Activated CD8-positive, alpha-beta memory T cell treated with anti-CD3 and anti-CD28 coated beads for 1 hour (primary cell): ENCODE measurements at places on chromosomes 7 and 10.

- DNase-seq = no peak
Measured at GRCh38 chr10:12287772-12288171, 61.6 kb upstream of the CAMK1D start.

DNA sequence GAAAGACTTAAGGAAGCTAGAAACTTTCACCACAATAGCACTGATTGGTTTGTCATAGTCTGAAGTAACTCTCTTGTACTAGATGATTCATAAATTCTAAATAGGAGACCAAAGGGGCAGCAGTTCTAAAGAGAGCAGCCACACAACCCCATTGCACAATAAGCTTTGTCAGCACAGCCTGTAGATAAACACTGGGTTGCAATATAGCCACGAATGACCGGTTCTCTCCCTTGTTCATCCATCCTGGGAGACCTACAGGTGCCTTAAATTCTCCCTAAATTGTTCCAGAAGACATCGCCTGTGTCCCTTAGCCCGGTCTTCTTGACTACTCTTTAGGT lies 167.0 kb downstream of the SNX13 start:
- DNase-seq = no peak

DNA sequence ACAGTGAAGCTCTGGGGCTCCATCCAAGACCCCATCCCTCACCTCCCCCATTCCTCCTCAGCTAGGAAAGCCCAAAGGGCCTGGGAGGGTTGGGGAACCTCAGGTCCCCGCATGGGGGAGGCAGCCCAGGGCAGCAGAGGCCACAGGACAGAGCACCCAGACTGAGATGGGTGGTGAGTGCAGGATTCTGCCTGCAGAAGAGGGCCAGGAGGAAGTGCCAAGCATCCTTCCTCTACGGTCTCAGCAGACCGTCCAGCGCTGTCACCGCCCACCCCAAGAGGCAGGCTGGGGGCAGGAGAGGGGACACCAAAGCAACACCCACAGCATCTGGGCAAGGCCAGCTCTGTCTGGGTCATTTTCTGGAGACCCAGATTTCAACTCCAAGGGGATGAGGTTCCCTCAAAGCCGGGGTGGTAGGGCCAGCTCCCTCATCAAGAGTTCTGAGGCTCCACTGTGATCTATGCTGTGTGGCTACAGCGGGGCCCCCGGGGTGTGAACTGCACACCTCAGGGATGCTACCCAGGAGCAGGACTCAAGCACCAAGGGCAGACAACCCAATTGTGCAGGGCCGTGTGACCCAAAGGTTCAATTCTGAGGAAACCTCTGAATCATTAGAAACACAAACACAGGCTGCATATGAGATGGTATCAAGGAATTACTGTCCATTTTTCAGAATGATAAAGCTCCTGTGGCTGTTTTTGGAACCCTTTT lies 46.8 kb downstream of the CAMK2B start:
- DNase-seq = no peak

GRCh38 chr10:101214446-101215396 lies 14.5 kb downstream of the LBX1 start:
- DNase-seq = peak; percentile 34

GRCh38 chr10:75073442-75073841 lies 38.0 kb upstream of the SAMD8 start:
- no peak for DNase-seq

DNA sequence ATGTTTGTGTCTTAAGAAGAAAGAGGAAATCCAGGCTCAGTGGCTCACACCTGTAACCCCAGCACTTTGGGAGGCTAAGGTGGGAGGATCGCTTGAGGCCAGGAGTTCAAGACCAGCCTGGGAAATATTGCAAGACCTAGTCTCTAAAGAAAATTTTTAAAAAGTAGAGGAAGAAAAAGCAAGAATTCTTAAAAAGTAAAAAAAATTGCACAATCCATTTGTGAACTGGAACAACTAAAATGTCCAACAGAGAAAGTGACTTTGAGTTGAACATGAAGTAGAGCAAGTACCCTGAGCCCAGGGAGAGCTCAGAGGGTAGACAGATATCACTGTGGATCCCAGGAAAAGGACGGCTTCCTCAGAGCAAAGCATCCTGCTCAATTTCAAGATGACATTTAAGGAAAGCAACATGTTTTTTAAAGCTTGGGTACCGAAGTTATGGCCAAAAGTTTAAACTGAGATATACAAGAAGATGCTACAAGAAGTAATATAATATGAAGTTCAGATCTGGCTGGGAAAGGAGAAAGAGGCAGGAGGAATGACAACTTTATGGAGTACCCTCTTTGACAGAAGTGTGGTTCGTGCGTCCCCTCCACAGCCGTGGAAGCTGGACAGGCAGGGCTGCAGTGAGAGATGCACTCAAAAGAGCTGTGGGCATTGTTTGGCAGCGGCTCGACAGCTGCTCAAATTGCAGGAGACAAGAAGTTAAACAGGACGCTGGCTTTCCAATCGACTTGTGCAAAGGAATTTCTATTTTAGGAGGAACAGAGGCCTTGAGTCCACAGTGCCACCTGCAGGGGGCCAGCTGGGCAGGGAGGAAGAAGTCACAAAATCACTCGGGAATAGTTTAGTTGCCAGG lies 201.3 kb downstream of the JCAD start:
- DNase-seq = no peak

DNA sequence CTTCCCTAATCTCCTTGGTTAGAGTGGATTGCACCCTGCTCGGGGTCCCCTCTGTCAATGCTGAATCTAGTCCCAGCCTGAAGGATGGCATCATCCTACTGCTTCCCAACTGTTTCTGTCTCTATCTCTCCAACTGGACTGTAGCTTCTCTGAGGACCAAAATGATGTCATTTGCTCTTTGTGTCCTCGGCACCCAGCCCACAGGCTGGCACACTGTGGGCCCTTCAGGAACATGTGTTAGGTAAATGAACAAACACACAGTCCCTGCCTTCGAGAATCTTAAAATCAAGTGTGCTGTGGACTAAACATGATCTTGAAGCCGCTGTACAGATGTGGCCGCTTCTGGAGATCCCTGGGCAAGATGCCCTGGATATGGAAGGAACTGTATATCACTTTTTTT lies 5.0 kb upstream of the CDH23 start:
- DNase-seq = no peak

DNA sequence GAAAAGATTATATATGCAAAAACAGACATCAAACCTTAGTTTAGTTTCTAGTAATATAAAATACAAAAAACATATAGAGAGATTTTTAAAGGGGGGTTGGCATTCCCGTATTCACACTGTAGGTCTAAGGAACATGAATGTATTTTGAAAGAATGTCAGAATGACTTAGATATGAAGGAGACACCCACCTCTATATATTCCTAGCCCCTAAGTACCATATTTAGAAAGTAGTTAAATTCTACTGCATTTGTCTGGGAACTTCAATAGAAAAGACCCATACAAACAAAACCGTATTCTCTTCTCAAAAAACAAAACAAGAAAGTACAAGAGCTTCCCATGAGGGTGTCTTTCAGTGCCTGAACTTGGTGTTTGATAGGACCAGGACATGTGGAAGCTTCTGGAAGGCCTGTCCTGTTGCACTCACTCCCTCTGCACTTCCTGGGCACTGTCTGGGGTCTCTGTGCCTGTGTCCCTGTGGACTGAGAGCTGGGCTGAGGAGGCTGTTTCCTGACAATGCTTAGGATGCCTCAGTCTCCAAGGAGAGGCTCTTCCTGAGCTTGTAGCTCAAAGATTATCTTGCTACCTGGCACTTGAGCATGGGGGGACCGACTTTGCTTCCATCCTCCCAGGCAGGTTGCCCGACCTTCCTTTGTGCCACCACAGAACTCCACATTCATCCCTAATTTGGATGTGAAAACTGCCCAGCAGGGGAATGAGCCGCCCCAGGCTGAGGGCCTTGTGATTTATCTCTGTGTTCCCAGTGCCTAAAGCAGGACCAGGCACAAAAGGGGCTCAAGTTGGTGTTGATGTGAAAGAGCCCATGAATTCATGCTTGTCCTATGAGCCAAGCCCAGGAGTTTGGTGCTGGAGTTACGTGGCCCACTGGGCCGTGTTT lies 44.4 kb upstream of the KLF6 start:
- DNase-seq = no peak

DNA sequence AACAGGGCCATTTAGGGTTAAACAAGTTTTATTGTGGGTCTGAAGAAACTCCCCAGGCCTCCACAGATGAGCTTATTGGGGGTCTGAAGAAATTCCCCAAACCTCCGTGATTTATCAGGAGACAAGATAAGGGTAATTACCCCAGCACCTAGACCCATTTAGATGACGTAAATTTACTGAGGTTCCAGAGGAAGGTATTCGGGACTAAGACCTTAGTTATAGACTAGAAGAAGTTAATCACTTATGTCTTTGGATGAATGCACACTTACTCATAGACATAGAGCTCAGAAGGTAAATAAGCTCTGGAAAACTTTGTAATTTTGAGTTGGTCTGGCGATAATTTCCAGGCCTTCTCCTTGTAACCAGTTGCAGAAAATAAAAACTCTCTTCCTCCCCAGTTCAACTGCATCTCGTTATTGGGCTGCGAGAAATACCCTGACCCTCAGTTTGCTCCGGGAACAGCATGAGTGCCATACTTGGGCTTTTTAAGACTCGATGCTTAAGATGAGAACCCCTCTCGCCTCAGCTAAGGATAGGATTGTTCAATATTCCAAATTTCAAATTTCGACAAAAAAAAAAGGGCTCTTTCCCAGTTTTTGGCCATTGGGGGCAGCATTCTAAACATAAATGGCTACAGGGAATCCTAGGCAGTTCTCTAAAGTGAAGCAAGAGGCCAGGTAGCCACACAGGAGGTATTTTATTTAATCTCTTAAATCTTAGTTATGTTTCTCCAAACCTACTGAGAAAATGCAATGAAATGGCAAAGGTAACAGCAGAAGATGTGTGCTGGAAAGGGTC lies 74.7 kb upstream of the PFKP start:
- no peak for DNase-seq

GRCh38 chr7:80444811-80445210 lies 67.1 kb downstream of the GNAT3 start:
- DNase-seq = no peak

DNA sequence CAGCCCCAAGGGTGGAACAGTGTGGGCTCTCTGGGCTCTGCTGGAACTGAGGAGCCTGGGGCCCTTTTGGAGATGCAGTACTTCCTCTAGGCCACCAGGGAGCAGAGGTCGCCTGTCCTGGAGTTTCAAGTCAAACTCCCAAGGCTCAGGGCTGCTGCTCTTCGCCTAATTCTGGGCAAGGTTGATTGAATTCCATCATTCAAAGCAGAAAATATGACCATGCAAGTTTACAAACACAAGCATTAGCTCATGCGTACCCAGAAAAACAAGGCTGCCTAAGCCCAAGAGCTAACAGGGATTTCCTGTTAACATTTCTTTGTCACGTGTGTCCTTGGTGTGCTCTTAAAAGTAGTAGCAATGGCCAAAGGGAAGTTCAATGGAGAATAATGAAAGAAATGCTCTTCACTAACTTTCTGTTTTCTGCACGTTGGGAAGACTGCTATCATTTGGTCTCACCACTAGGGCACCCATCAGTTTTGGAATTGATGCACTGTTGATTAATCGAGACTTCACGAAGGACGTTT lies 20.1 kb downstream of the LDB3 start:
- DNase-seq = no peak

GRCh38 chr7:2038931-2039728 lies 193.6 kb downstream of the MAD1L1 start:
- DNase-seq = no peak

DNA sequence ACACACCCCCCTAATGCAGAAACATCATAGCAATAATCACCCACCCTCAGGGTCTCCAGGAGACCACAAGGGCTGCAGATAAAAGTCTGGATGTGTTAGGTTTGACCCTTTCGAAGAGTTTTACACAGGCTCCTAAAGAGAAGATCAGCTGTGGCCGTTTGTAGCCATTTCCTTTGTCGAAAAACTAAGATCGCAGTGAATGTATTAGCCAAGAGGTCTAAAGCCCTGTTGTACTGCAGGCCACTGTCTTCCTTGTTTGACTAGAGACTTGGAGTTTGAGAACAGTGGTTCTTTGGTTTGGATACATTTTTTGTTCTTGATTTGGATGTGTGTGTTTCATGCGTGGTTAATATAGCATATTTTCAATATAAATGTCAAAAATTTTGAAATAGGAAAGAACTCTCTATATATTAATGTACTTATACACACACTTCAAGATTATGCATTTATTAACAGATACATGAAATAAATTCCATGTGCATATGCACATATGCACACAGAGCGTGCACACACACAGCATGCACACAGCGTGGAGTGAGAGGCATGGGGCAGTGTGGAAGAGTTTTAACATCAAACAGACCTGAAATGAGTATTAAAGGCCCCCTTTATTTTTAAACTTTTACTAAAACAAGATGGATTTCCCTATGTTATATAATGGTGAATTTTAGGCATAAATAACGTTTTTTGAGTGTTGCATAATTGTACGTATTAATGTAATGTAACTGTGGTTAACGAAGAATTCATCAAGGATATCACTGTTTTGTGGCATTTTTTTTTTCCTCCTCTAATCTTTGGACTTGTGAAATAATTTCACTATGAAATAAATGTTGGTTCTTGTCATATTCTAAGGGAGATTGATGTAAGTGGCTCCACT lies 2.2 kb downstream of the IKZF1 start:
- no peak for DNase-seq

GRCh38 chr7:48710995-48711394 lies 213.4 kb upstream of the CDC14C start:
- no peak for DNase-seq

DNA sequence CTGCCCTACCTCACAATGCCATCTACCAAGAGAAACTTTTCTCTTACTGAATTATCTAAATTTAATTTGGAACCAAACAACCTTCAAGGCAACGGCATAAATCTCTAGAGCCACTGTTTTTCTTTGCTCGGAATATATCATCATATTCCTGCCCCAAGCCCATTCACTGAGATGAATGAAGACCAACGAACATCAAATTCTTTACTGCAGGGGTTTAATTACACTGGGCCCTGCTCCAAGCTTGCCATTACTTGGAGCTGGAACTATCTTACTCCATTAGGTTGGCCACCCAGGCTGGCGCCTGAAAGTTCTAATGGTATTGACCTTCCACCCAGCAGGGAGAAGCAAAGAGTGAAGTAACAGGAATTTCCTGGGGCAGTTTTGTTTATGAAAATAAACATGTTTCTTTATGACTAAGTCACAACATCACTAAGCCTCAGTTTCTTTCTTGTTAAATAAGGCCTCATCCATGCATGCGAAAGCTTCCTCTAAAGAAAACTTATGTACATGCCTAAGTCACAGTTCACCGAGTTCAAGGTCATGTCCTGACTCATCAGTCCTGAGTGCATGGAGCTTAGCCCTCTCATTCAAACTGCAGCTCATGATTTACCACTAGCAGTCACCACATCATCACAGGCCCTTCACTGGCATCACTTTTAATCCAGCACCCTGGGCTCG lies 42.1 kb upstream of the ANAPC16 start:
- no peak for DNase-seq

- no peak for DNase-seq
Measured at GRCh38 chr7:1555813-1556543, at the start of gene TMEM184A. Gene TMEM184A (minus strand): TSS chr7:1556205. CDS start chr7:1555484, 721 bp downstream.

GRCh38 chr7:110418659-110419280 lies 672.2 kb upstream of the LRRN3 start:
- no peak for DNase-seq

DNA sequence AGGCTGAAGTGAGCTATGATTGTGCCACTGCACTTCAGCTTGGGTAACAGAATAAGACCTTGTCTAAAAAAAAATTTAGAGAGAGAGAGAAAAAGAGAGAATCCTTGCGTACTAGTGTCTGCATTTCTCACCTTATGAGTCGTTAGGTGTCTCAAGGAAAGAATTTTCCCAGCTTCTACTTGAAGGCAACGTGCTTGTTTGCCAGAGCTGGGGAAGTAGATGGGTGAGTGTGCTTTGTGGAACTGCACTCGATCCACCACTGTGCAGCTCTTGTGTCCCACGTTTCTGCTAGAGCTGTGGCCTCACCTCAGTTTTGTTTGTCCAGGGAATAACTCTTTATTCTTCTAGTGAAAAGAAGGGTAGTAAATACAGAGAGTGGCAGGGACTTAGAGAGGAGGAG lies 38.9 kb downstream of the HDAC9 start:
- no peak for DNase-seq
